Mesenchymal stem cell (in vitro differentiated cells and primary cell): ENCODE measurements at places on chromosomes 5 and 9.

DNA sequence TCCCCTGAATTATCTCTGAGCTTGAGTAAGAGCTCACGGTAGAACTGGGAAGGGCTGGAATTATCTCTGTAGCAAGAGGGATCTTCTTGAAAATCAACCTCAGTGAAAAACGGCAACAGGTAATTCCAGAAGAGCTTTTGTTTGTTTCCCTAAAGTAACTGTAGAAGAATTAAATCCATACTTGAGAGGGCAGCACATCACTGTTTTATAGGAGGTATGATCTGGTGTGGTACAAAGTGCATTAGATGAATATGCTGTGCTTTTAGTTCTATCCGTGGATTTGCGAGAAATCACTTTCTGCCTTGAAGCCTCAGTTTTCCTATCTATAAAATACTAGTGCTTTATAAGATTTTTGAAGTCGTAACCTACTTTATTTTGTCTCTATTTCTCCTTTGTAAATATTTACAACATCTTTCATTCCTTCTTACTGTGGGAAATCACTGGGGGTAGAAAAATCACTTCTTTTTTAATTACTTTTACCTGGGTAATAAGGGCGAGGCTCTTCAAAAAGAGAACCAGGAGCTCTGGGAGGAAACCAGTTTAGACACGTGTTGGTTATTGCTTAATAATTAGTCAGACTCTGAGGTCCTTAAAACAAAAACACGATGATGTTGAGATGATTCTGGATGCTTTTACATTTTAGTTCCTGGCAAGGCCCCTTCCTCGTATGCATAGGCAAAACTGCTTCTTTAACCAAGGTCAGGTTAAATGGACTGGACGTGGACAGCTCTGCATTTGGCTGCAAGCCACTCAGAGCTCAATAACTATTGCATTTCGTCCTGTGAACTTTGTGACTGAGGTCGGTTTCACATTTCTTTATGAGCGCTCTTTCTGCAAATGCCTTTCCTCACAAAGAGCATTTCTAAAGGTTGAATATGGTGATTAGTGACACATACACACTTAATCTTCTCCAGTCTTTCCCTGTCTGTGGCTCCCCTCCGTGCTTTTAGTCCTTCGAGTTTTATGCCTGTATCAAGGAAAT is 376.1 kb downstream of the BRINP1 start:
- H3K4me1 ChIP-seq = no peaks in the 10 kb centered on the region
- H3K4me3 ChIP-seq = no peak overlapping the region

DNA sequence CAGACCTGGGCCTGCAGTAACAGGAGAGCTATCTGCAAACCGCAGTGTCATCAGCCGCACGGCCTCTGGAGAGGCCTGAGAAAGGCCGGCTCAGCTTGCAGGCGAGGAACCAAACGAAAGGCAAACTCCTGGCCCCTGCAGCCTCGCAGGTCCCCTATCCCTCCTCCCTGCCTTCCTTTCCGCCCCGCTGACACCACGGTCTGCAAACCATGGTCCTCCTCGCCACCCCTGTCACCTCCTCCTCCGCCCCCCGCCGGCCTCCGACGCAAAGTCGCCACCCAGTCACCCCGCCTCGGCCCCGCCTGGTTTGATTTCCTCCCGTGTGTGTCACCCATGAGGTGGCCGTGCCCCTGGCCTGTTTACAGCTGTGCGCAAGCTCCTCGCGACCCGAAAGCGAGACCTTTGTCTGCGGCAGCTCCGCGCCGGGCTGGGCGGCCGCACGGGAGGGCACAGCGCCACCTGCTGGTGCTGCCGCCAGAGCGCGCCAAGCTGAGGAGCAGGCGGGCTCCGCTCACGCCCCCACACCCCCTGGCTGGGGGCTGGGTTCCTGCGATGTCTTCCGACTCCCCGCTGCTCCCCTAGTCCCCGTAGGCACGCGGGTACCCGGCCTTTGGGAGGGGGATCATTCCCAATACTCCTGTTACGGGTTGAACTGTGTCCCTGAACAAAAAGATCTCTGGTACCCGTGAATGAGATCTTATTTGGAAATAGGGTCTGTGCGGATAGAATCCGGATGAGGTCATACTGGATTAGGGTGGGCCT is 19.4 kb downstream of the GBGT1 start:
- DNase-seq = peak; percentile 79
- H3K27me3 ChIP-seq = no peaks in the 10 kb centered on the region
- peak overlapping the region; percentile 72 for H3K4me3 ChIP-seq
- H3K36me3 ChIP-seq = peaks cover 5% of the 10 kb centered on the region

- DNase-seq = no peak
- no peak overlapping the region for H3K4me3 ChIP-seq
- H3K27ac ChIP-seq = no peak overlapping the region
- H3K36me3 ChIP-seq = no peaks in the 10 kb centered on the region
- no peaks in the 10 kb centered on the region for H3K27me3 ChIP-seq
These were observed 206.3 kb downstream of the CSNK1G3 start for GRCh38 chr5:123718238-123718637.

GRCh38 chr5:41788941-41789368 is 81.3 kb downstream of the OXCT1 start:
- H3K27ac ChIP-seq = peak overlapping the region; percentile 49
- H3K27me3 ChIP-seq = no peaks in the 10 kb centered on the region
- peak; percentile 19 for DNase-seq
- H3K36me3 ChIP-seq = no peaks in the 10 kb centered on the region

GRCh38 chr9:105103776-105104175 is 140.7 kb upstream of the SLC44A1 start:
- no peaks in the 10 kb centered on the region for H3K4me1 ChIP-seq
- no peak for DNase-seq
- no peak overlapping the region for H3K4me3 ChIP-seq
- no peaks in the 10 kb centered on the region for H3K27me3 ChIP-seq

- H3K4me1 ChIP-seq = no peaks in the 10 kb centered on the region
- no peaks in the 10 kb centered on the region for H3K27me3 ChIP-seq
- no peak overlapping the region for H3K27ac ChIP-seq
- no peak overlapping the region for H3K4me3 ChIP-seq
- DNase-seq = no peak
These were observed 1.2 kb downstream of the ERCC8 start for GRCh38 chr5:60943624-60944023.
